Astrocyte of the cerebellum (primary cell): ENCODE measurements at places on chromosomes 2 and 18.

DNA sequence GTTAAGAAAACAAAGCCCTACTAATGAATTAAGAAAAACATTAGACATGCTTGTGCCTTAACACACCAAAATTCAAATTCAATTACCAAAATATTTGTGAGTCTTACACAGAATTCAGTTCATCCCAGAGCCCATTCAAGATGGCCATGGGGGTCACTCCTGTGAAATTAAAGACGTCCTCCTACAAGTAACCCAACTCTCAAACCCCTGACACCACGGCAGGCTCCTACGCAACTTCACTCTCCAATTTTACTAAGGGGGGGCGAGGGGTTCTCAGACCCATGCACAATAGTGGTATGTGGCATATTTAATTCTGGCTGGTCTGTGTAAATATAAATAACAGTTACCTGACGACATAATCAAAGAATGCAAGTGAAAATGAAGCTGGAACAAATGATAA lies 5.0 kb downstream of the ZNF516 start:
- DNase-seq, result no peak

DNA sequence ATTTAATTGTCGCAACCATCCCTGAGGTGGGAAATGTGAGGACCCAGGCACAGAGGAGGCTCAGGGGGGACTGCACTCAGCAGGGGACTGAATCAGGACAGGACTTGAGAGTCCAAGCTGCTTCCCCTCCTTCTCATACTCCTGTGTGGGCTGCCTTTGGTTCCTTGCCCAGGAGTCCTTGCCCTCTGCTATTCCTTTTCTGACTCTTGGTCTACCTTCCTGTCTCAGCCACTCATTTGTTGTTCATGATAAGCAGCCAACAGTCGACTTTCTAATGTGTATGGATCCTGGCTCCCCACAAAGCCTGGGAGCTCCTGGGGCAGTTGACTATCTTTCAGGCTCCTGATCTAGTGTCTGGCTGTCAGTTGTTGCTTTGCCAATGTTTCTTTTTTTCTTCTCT lies 28.3 kb downstream of the GATA6 start:
- DNase-seq, result no peak

DNA sequence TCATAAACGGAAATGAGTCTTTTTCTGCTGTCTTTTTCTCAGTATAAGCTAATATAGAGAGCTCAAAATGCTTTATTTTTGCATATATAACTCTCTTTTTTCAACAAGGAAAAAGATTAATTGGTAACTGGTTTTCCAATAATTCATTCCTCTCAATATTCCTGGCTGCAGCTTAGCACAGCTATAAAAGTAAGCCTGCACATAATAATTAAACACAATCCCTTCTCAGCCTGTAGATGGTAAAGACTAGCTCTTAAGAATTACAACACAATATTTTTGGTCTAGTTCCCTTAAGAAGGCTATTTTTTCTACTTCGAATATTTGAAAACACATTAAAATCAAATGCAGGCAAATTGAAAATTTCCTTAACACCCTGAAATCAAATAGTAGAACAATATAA lies 258.0 kb downstream of the DOK6 start:
- no peak for DNase-seq

GRCh38 chr2:40168032-40168431 lies 283.9 kb downstream of the SLC8A1 start:
- DNase-seq, result no peak
